Kidney epithelial cell (primary cell): ENCODE measurements at places on chromosomes 7 and 10.

GRCh38 chr10:31242902-31243301, 76.1 kb upstream of the ZEB1 start:
- DNase-seq: peak; percentile 87

DNA sequence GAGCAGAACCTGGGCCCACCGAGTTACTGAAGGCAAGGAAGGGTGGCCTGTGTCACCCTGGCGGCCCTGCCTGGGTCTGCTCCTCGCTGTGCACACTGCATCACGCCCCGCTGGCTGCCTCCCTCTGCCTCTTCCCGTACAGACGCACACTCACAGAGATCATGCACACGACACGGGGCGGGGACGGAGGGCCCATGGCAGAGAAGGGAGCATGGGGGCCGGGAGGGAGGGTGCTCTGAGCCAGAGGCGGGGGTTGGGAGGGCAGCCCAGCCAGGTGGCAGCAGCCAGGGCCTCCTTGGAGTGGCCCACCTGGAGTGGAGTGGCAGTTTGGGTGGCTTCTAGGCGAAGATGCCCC, 16.6 kb downstream of the BUD23 start:
- no peak for DNase-seq

DNA sequence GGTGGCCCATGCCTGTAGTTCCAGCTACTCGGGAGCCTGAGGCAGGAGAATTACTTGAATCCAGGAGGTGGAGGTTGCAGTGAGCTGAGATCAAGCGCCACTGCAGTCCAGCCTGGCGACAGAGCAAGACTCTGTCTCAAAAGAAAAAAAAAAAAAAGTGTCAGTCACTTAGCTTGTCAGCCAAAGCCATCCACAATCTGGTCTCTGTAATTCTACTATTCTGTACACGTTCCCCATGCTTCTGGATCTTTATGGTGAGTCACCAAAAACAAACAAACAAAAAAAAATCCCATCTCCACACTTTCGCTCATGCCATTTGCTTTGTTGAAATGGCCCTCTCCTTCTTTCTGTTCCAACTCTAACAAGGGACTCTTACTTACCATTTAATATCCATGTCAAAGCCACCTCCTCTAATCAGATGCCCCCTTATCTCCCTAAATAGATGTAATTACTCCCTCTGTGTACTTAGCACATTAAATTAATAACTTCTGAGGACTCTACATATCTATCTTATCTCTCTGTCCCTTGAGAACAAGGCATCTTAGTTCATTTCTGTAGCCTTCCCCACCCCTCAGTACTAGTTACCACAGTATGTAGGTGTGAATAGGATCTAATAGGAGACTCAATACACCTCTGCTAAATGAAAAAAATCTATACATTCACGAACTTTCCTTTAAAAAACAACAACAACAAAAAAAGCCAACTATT, 128.4 kb downstream of the ELMO1 start:
- DNase-seq: no peak

DNA sequence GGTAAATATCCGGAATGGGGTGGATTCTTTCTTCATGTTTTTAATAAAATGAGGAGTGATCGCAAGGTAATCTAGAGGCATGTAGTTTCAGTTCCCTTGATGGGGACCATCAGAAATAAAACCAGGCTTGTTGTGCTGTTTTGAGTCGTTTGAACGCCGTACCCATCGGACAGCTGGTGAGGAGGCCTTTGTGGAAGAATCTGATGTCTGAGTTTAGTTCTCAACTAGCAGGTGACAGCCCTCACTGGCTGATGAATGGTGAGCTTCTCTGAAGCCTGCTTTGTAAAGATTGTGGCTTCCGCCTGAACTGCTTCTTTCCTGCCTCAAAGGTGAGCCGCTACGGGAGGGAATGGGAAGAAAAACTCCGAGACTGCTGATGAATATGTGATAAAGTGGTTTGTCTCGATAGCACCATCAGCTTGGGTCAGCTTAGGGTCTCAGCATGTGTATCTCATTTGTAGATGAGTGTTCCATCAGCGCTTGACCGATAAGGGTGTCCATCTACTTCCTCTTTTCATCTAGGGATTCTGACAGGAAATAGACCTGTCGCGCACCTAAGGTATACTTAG, 977 bp downstream of the TMEM248 start:
- no peak for DNase-seq
